ENCODE measurements at places on chromosomes 4 and X.

DNA sequence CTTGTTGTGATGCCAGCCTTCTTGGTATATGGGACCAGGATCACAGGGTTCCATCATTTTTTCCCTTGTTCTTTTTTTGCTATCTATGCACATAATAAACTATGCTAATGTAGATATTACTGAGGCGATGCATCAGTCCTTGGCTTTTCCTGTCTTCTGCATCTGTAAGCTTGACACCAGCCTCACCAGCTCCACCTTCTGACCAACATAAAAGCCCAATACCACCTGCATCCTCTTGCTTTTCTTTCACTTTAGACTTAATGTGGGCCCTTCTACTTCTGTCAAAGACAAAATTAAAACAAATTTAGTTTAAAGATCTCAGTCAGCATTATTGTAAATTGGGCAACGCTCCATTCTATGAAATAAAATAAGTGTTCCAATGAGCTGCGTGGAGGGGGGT lies 1718.8 kb upstream of the PCDH10 start:
- no peak for DNase-seq

DNA sequence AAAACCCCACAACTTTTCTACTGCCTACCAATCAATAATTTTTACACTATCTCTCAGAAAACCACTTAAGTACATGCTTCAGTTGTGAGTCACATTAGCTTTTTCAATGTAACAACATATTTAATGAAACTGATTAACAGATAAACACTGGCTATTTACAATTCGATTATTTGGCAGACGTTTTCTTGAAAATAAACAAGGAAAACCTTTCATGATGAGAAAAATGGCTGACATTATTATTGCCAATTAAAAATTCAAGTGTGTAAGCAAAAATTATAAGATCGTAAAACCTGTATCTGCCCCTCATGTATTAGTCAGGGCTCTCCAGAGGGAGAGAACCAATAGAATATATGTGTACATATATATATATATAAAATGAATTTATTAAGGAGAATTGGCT lies 1555.5 kb upstream of the IGFBP7 start:
- no peak for DNase-seq

DNA sequence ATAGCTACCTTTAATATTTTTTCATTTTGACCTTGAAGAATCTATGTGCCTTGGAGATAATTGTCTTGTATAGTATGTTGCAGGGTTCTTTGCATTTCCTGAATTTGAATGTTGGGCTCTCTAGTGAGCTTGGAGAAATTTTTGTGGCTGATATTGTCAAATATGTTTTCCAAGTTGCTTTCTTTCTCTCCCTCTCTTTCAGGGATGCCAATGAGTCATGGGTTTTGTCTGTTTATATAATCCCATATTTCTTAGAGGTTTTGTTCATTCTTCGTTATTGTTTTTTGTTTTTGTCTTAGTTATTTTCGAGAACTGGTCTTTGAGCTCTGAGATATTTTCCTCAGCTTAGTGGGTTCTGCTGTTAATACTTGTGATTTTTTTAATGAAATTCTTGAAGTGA lies 20.7 kb downstream of the RAB40AL start:
- no peak for DNase-seq

DNA sequence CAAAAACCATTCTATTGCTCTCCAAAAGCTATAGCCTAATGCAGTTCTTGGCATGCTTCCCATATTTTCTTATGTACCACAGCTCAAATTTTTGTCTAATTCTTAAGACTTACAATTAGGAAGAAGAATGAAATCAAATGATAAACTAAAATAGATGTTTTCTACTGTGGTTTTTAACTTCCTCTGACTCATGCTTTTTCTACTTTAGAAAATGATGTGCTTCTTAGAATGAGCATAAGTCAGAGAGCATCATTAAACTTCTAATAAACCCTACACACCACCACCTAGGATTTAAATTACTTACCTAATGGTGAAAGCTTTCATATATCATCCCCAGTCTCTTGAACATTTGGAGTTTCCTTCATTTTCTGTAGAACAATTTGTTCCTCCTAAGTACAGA lies 217.0 kb upstream of the NDST3 start:
- DNase-seq, result no peak

GRCh38 chr4:131316086-131316485 lies 1833.0 kb upstream of the PCDH10 start:
- no peak for DNase-seq

- no peak for DNase-seq
These were observed 19.1 kb downstream of the ATP5ME start for GRCh38 chr4:654871-655463.

DNA sequence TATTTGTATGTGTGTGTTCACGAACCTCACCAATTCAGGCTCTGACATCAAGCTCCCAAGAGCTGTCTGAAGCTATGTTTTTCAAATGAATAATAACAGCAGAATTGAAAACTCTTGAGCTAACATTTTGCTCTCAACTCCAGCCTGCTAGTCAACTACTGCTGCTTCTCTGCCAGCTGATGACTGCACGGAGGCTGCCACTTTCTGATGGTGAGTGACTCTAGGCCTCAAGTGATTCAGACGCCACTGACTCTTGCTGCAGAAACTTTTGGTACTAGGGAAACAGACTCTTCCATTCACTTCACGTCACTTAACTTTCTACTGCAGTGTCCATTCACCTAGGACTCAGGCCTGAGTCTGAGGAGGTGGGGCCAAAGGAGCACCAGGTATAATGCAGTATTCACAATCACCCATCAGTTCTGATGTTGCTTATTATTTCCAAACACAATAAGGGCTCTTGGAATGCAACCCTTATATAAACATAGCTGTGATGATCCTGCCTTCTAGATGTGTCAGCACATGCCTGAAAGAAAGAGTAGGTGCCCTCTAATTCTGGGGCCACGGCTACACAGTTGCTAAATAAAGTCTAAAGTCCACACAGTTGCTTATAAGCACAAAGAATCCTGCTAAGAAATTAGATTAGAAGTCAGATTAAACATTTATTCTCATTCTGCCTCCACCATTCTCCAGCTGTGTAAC lies 16.0 kb downstream of the PRDM8 start:
- DNase-seq, result no peak

- DNase-seq, result no peak
These were observed 12.2 kb upstream of the CAMK2D start for GRCh38 chr4:113773756-113774155.

DNA sequence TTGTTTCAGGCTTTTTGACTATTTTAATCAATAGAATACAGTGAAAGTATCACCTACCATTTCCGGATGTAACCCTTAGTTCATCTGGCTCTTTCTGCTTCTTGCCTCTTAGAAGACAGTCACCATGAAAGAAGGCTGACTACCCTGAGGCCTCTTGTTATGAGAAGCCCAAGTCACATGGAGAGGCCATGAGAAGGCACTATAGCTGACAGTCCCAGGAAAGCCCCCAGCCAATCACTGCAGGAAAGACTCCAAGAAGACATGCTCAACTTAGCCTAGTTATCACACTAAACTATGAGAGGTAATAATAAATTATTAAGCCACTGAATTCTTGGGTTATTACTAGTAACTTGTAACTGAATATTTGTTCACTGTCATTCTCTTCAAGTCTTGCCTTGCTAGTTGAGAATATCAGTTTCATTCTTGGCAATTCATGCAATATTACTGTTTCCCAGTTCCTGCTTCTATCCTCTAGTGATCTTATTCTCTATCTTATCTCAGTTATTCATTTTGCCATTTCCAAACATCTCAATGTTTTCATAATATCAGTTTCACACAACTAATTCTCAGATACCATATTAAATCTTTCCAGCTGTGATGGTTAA lies 57.1 kb upstream of the GUCY1A1 start:
- DNase-seq, result no peak

All from activated CD8-positive, alpha-beta memory T cell treated with anti-CD3 and anti-CD28 coated beads, Interleukin-2, amount 50 U/mL, for 4 hours (primary cell).